ENCODE measurements at places on chromosomes 3 and 15.

GRCh38 chr3:58518291-58518789, 18.6 kb downstream of the ACOX2 start:
- no peak for DNase-seq

DNA sequence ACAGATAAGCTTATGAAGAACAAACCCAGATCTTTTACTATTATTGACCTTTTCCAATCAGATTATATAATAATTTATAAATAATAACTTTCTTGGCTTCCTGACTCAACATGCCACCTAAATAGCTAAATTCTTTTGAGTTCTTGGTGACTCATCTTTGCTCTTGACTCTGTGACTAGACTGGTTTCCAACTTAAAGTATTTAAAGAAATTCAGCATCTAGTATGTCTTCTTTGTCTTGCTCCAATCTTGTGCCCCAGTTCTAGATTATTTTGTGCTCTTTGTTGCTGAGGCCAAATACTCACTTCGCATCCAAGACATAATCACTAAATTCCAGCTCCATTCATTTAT, 483.2 kb upstream of the TBL1XR1 start:
- no peak for DNase-seq

- DNase-seq = no peak
These were observed 428.2 kb upstream of the RGMA start for GRCh38 chr15:93517176-93517575.

DNA sequence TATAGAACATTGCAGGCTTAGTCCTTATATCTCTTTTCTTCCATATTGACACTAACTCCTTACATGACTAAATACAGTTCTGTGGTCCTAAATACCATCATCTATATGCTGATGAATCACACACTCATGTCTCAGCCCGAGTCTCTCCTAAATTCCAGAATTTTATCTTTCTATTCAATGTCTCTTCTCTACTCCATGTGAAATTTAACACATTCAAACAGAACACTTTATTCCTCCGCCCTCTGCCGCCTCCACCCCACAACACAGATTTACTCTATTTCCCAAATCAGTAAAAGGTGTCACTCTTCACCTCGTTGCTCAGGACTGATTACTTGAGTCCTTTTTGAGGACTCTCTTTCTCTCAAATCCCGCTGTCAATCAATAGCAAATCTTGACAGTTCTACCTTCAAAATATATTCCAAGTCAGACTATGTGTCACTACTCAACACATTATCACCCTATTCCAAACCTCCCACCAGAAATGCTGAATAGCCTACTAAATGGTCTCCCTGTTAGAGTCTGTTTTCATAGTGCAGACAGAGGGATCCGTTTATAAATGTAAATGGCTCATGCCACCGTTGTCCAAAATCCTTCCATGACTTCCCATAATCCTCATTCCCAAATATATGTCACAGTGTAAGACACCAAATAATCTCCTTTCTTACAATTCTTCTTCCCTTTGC, 230.3 kb downstream of the FGF12 start:
- no peak for DNase-seq

- DNase-seq = no peak
These were observed 368.0 kb upstream of the ATP10A start for GRCh38 chr15:26231096-26231495.

GRCh38 chr3:141114179-141114745, 63.1 kb downstream of the SPSB4 start:
- no peak for DNase-seq

- no peak for DNase-seq
These were observed 1.1 kb downstream of the EAF2 start for GRCh38 chr3:121836064-121836463.

DNA sequence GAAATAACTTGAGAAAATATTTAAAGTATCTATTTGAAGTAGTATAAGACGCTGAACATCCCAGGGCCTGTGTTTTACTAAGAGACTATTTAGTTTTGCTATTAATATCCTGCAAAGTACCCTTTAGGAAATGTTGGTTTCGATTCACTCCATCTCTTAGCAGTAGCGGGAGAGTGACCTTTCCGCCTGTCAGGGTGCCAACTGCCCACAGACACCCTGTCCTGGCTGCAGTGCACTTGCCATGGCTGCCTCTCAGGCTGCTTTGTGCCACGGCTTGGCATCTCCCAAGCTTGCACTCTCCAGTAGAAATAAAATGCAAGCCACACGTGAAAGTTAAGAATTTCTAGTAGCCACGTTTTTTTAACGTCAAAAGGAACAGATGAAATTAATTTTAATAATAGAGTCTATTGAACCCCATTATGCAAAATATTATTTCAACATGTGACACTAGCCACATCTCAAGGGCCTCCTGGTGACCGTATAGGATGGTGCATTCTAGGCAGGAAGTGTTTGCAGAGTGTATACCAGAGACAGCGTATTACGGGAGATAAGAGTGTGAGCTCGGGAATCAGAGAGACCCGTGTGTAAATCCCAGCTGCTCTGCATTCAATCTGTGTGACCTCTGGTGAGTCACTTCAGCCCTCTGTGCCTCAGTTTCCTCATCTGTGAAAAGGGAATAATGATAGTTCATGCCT, 19.8 kb downstream of the ADAMTS9 start:
- no peak for DNase-seq

DNA sequence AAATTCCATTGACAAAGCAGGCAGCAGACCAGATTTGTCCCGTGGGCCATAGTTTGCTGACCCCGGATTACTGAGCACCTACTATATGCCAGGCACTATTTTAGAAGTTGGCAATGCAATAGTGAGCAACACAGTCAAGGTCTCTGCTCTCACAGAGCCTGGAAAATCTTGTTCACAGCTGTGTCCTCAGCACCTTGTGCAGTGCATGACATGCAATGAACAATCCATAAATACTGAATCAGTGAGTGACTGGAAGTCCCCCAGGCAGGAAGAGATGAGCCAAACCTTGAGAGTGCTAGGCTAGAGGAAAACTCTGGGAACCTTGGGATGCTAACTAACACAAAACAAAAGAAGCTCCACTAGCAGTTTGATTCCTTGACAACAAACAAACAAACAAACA, 14.4 kb downstream of the TM4SF1 start:
- DNase-seq = no peak

DNA sequence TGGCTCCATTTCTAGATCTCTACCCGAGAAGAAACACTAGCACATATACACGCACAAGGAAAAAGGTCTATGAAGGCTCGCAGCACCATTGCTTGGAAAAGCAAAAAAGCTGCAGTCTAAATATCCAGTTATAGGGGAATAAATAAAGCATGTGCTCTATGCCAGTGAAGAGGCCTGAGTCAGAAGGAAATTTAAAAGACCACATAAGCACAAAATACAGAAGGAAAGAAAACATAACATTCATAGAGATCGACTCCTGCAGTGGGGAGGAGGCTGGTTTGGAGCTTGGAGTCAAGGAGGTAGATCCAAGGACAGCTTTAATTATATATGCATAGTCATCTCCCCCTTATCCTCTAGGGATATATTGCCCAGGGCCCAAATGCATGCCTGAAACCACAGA, 114.4 kb downstream of the PDZRN3 start:
- no peak for DNase-seq

GRCh38 chr3:177618873-177619733, 421.8 kb upstream of the TBL1XR1 start:
- no peak for DNase-seq

DNA sequence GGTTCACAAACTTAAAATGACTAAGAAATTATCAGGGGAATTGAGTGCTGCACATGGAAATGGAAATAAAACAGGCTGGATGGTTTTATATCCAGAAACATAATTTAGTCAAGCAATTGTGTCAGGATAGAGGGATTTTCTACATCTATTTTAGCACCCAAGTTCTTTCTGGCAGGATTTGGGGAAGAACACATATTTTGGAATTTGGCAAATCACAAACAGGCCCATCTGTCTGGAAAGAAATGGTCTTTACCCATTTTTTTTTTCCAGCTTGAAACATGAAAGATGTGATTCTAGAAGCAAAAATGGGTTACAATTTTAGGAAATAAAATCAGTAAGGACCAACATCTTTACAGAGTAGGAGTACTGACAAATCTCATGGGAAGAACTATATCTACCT, 14.4 kb upstream of the UNC13C start:
- no peak for DNase-seq

DNA sequence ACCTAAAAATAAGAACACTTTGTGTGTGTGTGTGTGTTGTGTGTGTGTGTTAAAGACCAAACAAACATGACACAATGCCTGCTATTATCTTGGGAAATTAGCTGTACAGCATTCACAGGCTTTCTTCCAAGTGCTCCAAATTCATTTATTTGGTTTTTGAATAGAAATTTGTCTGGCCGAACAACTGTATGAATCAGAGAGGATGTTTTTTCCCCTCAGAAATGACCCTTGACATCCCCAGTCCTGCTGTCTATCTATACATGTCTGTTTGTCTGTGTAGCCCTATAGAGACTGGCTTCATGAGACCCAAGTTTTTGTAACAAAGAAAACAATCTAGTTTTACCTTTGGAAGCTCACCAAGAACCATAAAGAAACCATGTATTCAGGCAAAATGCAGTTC, 549.8 kb downstream of the NSUN3 start:
- no peak for DNase-seq

DNA sequence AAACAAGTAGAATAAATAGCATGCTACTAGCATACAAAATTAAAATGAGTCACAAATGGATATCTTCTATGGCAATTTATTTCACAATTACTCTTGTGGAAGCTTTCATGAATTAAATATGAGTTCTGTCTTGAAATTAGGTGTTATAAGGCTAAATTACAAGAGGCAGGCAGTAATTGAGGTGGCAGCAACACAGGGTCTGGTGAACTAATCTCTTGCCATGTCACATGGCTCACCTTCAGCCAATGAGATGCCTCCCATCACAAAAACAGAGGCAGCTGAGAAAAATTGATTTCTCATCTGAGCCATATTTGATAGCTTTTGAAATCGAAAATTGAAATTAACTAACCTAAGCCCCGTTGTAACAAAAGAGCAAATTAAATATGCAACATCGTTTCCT, 268.8 kb downstream of the NR2F2 start:
- DNase-seq = no peak

DNA sequence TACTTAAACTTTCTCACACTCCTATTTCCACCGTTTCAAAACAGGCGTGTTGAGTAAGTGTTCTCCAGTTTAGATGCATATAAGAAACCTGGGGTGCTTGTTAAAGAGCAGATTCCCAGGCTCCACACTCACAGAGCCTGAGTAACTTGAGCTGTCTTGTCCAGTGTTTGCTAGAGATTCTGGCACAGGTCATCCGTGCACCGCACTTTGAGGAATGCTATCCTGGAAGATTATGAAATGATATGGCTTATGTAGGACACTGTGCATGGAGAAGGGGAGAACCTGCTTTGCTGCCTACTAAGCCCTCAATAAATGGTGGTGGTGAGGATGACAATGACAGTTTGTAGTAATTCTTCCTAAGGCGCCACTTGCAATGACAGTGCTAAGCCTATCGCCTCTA, 273.7 kb downstream of the PDZRN3 start:
- DNase-seq = no peak

- no peak for DNase-seq
These were observed 257.9 kb downstream of the UBE2E2 start for GRCh38 chr3:23461069-23461468.

DNA sequence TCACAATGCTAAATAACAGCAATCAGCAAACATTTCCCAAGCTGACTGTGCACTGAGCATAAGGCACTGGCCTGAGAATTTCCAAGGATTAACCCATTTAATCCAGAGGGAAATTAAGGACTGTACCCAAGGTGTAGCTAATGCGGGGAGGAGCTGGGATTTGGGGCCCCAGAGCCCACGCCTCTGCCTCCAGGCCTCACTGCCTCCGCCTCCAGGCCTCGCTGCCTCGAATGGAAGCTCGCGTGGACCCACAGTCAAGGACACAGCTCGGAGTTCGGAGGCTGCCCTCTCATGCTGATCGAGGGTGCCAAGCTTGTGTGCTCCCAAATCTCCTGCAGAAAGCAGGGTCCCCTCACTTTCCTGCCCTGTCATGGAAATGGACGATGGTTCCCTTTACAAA, 76.5 kb upstream of the SNRPA1 start:
- no peak for DNase-seq

DNA sequence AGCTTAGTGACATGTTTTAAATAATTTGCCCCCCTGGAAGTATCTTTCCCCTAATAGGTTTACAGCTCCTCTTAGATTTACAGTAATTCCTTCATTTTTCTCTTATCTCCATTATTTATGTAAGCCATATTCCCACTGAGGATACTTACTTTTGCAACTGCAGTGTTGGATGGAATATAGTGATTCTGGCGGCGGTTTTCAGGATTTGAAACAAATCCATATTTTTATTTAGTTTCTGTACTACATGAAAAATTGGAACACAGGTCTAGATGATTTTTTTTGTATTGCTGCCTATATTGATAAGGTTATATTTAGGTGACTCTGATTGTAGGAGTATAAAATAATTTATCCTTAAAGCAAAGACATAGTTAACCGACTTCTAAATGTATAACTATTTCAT, 391.6 kb upstream of the SUCLG2 start:
- DNase-seq = no peak

GRCh38 chr3:31251083-31251482, 281.6 kb upstream of the STT3B start:
- no peak for DNase-seq

DNA sequence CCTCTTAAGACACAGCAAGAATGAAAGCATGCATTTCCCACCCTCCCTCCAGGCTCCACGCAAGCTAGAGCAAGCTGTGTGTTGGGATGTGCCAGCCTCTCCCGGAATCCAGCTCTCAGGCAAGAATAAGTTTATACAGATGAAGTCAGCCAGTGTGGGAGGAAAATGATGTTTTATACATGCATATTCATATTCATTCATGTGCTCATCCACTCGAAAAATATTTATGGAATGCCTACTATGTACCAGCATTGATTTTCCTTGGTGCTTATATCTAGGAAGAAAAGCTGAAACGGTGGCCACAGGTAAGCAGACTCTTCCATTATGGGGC, 62.7 kb downstream of the KLHL6 start:
- no peak for DNase-seq

GRCh38 chr15:46450810-46451182, 816.0 kb downstream of the SQOR start:
- DNase-seq = no peak

DNA sequence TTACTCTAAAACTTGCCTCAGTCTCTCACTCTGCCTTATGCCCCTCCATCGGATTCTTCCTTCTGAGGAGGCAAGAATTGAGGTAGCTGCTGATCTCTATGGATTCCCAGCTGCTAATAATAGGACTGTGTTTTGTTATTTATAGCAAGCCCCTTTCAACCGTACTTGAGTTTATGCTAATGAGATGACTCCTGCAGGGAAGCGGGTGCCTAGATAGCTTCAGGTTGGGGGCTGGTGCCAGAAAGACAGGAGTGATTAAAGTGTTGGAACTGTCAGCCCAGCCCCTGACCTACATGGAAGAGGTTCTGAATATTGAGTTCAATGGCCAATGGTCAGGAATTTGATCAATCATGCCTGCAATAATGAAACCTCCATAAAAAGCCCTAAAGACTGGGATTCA, 21.8 kb upstream of the LIMD1 start:
- no peak for DNase-seq

Data from stimulated activated CD4-positive, alpha-beta T cell treated with anti-CD3 and anti-CD28 coated beads, TNF-alpha, amount 100 ng/mL, for 24 hours (primary cell).